ENCODE measurements at places on chromosomes 7 and 10. TPM values are rescaled to one million over a fixed set of nuclear protein-coding genes. Genes with fewer than 3 reads are reported as not detected.

DNA sequence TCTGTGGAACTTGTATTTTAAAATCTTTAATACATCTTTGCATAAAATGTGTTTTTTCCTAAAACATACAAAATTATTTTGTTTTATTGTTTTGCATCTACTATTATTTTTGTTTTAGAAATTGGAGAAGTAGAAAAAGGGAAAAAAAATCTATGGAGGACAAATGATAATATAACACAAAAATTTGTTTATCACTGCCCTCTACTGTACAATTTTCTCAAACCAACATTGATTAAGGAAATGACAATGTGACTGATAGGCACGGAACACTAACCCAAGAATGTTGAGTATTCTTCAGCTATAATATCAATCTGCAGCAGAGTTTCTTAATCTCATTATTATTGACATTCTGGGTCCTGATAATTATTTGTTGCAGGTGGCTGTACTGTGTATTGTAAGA is 9.5 kb upstream of the ING3 start:
- no peak for DNase-seq

DNA sequence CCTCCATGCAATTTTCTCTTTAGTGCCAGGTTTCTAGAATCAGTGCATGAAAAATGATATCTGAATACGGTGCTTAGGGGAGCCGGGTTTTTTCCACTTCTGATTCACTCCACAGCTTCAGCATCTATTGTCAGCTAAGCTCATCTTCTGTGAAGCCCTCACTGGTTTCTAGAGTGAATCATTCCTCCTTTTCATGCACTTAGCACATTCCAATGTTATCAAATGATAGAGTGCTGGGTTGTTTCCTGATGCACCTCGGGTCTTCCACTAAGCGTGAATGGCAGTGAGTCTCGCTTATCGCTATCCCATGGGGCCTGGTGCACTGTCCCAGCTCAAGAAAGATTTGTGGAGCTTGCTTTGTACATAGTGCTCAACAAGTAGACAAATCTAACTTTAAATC is 170.9 kb upstream of the RHEB start:
- no peak for DNase-seq

DNA sequence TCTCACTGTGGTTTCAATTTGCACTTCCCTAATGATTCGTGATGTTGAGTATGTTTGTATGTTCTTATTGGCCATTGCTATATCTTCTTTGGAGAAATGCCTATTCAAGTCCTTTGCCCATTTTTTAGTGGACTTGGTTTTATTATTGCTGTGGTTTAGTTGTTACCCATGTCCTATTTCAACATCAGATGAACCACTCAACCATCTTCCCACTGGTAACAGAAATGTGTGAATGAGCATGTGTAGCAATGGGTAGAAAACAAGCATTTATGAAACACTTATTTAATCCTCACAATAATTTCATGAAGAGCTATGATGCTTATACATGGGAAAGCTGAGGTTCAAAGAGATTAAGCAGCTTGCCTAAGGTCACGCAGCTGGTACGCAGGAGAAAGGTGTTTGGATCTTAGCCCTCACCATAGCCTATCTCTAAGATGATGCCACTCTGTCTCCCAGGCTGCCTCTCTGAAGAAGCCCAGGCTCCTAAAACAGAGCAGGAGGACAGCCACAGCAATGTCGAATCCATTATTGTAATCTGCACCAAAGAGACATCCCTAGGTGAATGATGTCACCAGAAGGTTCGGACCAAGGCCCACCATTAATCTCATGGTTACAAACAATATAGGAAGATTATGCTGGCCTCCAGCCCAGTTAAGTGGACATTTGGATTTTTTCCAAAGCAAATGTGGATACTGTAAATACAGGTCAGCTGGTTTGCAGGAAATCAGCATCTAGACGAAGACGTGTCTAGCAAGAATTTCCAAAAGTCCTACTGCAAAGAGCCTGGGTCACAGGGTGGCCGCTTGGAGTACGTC is 447.6 kb upstream of the ZMIZ1 start:
- peak; percentile 80 for DNase-seq

DNA sequence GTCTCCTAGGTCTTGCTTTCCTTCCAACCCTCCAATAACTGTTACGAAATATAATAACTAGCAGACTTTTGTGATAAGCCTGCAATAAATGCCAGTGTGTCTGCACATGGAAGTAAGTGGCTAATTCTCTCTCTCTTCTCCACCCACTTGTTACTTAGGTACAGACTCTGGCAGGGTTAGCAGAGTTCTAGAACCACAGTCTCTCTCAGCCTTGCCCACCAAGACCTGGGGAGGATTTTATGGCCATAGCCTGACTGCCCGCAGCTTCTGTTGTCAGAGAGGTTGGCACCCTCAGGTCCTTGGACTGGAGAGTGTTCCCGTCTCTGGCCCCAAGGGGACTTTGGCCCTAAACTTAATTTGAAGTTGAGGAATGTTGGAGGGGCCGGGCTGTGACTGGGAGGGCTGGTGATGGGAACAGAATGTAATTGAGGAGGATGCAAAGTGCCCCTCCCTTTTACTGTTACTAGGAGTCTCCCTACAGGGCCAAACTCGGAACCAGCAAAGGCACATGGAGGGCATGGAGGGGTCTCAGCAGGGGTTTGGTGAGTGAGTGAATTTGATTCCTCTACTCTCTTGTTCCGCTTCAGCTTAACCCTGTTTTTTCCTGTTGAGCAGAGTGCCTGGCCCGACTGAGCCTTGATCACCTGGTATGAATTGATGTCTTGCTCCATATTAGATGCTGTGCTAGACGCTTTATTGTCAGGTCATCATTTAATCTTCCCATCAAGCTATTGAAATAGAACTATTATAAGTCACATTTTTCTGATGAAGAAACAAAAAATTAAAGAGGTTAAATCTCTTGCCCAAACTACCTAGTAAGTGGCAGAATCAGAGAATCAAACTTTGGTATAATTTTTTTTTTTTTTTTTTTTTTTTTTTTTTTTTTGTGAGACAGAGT is 37.0 kb upstream of the LCOR start:
- DNase-seq: no peak

DNA sequence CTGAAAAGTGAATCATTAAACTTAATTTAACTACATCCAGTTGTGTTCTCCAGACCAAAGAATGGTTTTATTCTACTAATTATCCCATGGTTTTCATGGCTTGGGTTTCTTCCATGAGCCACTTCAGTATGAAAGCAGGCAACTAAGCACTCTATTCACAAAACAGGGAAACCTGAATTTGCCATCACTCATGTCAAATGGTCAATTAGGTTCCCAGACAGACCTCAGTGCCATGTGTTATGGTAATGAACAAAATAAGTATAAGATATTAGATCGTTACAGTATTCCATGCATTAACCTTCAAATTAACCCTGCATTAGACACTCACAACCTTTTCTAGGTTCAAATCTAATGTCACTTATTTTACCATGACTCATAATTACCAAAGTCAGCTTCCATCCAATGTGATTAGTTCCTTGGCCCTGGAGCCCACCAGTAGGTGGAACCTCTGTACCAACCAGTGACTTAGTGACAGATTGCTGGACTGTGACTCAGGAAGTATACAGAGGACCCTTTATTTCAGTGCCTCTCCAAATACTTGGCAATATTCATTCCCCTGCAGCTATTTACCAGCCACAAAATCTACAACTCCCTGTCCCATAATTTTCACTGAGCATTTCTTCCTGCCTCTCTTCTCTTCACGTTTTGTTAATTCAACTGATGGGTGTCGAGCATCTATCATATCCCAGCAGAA is 1270.2 kb upstream of the SORCS1 start:
- DNase-seq: no peak

- DNase-seq: no peak
These were observed 40.2 kb downstream of the NUP205 start for GRCh38 chr7:135597926-135598305.

The TRUB1 gene
- 15.1 TPM for total RNA-seq

The CSGALNACT2 gene
- total RNA-seq: 29.2 TPM

The ACHE gene
- total RNA-seq: 8.2 TPM

Measured in lung (tissue), 17 donors.